NCI-H446 (cell line): ENCODE measurements at places on chromosomes 11 and 22.

- DNase-seq: no peak
Observed at GRCh38 chr11:83004746-83005556, 66.7 kb downstream of the RAB30 start.

DNA sequence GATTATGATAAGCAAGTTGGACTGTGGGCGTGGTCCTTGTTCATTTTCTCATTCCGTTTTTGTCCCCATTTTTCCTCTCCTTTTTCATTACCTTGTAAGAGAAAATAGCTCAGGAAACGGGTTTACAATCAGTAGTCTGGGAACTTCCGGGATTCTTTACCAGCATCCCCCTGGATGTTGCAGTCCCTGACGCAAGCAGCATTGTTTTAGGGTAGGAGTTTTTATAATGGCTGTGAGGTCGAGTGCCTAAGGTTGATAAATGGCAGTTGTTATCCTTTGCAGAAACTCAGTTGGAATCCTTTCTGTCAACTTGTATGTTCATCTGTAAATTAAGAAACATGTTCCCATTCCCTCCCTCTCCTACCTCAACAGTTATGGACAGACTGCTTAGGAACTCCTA, 68.3 kb downstream of the ARHGEF12 start:
- DNase-seq: no peak

GRCh38 chr11:111978028-111978771, 41.1 kb downstream of the DIXDC1 start:
- DNase-seq: no peak

- no peak for DNase-seq
Observed at GRCh38 chr22:20578192-20578591, 70.8 kb downstream of the MED15 start.

- DNase-seq: no peak
Observed at GRCh38 chr11:48020092-48020755, 39.9 kb downstream of the PTPRJ start.

- DNase-seq: peak; percentile 16
Observed at GRCh38 chr22:37607010-37607934, 1.4 kb upstream of the GGA1 start.

GRCh38 chr11:11416502-11416901, 63.5 kb upstream of the CSNK2A3 start:
- no peak for DNase-seq
